Fibroblast of pulmonary artery (primary cell): ENCODE measurements at places on chromosomes 3 and 15.

GRCh38 chr3:22893644-22894325, 309.3 kb upstream of the UBE2E2 start:
- no peak for DNase-seq

DNA sequence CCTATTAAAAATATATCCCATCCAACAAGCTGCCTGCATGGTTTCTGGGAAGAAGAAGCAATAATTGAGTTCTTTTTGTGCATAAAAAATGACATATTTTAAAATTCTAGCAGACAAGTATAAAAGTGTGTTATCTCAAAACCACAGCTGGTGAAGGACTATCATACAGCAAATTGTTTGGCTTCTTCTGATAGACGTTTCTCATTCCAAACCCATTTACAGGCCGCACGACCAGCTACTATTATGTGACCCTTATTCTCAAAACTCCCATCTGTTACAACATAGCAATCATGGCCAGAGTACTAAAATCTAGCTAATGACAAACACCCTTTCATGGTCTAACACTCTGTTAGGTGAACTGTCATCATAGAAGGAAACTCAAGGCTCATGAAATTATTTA, 21.7 kb downstream of the ETFA start:
- no peak for DNase-seq

- peak; percentile 64 for DNase-seq
Observed at GRCh38 chr15:79168922-79169456, 78.4 kb upstream of the RASGRF1 start.

- DNase-seq: no peak
Observed at GRCh38 chr3:179304605-179305004, 18.2 kb upstream of the ZNF639 start.

- peak; percentile 46 for DNase-seq
Observed at GRCh38 chr3:80244390-80244789, 476.6 kb upstream of the ROBO1 start.

DNA sequence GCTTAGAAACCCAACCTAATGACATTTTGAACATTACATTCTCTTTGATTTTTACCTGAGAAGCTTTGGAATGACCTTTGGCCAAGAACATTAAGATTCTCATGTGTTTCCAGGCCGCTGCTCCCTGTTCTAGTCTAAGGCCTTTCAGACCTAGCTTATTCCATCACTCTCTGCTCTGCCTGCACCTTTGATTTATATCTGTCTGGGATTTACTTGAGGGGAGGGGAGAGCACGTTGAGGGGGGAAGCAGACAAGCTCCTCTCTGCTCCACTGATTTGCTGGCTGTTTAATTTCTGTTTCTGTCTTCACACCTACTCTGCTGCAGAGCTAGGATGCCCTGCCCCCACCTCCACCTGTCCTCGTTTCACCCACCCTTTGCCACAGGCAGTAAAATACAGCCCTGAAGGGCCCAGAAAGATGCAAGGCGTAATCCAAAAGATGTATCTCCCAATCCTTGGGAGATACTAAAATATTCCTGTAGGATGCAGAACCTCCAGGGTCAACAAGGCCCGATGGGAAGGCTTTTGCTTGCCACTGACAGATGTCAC, 429.8 kb downstream of the EPHB1 start:
- DNase-seq: no peak

- no peak for DNase-seq
Observed at GRCh38 chr15:69677403-69677802, 224.8 kb downstream of the RPLP1 start.

GRCh38 chr3:43748179-43748578, 57.4 kb downstream of the ABHD5 start:
- DNase-seq: peak; percentile 36

DNA sequence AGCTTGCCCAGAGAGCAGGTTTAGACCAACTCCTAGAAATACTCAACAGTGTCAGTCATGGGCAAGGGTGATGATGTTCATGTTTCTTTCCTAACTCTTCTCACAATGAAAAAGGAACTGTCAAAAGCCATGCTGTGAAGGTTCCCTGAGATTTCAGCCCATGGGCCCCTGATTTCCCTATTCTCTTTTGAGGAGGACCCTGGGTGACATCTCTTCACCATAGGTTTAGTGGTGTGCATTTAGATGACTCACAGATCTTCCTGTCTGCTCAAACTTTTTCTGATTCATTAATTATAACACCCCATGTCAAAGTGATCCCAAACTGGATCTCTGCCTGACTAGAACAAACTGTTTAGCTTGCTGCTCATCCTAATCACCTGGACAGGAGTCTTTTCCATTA, 108.0 kb downstream of the BBX start:
- no peak for DNase-seq

- DNase-seq: no peak
Observed at GRCh38 chr3:143016321-143016972, 15.1 kb downstream of the U2SURP start.

DNA sequence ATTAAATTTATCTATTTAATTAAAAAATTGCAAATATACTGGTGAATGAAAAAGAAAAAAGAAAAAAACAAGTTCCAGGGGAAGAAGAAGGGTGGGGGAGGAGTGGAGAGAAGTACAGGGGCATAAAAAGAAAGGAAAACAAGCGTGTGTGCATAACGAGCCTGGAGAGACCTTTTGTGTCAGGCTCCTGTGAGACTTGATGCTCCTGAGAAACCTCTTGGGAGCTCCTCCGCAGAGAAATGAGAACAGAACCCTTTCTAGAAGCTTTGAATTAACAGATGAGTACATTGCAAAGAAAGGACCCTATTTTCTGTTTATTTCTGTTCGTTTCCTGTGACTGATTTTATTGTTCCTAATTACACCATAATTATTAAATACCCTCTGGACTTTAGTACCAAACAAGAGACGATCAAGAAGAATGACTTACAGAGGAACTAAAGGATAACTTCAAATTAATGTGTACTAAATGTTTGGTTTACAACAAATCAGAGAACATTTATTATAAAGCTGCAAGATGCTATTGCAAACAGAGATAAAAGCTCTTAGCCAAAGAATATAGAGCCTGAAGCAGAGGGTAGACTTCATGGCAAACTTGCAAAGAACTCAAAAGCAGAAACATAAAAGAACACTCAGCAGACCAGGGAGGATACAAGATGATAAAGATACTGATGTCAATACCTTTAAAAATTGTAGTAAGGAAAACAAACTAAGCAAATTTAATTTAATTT, 74.7 kb downstream of the DPPA2 start:
- no peak for DNase-seq

DNA sequence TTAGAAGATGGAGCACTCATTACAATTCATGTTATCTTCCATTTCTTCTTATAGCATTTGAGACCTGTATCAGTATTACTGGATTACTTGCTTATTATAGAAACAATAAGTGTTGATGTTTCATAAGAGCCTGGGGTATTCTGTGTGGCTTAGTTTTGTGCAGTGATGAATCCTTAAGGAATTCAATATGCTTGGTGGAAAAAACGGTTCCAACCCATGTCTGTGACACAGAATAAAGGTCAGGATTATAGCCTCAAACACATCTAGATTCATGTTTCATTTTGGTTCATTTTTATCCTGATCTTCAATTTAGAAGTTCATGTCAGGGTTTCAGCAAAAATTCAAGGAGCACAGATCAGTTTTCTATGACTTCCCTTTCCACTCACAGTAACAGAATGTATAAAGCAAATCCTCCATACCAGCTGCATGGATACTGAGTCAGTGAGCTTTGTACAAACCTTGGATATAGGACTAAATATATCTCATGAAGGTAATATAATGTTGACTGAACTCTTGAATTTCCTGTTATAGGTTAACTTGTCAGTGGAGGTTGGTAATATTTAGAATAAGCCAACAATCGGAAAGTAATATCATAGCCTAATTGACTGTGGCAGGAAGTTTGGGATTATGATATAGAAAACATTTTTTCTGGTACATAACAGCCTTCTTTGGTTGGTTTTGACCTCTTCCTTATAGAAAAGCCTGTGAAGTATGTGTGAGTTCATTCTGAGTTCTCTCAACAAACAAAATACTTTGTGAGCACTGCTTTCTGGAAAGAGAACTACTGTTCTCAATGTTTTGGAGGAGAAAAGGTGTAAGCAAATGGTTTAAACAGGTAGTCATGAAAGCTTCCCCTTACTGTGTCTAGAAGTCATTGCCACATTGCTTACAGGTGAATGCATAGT, 218.2 kb upstream of the TPM1 start:
- peak; percentile 68 for DNase-seq

DNA sequence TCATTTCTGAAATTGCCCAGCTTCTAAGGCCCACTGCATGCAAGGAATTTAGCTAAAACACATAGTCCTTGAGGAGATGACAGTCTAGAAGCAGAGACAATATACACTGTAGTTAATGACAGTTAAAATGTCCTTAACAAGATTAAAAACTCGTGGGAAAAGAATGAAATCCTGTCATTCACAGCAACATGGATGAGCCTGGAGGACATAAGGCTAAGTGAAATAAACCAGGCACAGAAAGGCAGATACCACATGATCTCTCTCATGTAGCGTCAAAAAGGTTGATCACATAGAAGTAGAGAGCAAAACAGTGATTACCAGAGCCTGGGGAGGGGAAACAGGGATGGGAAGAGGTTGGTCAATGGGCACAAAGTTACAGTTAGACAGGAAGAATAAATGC, 36.3 kb upstream of the GOLGA8J start:
- no peak for DNase-seq

GRCh38 chr3:129612534-129613366, 6.3 kb upstream of the PLXND1 start:
- DNase-seq: no peak

DNA sequence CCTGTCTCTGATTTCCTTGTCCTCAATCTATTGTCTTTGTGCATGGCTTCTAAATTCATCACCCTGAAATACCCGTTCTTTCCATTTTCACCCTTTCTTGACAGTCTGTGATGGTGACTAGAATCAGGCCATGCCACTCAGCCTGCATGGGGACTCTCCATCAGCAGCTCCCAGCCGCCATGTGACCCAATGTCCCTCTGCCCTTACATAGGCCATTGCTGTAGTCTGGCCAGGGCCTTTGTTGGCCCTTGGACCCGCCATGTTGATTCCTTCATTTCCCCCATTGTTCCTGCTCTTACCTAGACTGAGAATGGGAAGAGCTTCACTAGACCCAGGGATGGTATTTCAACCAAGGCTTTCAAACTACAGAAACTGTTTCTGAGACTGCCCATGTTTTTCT, 45.8 kb downstream of the SPSB4 start:
- no peak for DNase-seq

DNA sequence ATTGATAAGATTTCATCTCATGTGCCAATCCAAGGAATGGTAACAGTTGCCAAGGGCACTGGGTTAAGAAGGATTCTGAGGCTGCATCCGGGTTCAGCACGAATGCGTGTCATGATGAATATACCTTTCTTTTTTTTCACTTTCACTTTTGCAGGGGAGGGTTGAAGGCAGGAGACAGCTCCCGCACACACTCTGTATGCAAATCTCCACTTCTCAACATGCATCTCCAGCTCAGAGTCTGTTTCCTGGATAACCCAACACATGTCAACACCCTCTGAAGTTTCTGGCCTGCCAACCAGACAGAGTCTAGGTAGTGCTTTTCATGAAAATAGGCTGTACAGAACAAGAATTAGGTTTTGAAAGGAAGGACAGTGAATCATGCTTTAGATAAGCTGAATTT, 21.6 kb downstream of the B4GALT4 start:
- peak; percentile 36 for DNase-seq

DNA sequence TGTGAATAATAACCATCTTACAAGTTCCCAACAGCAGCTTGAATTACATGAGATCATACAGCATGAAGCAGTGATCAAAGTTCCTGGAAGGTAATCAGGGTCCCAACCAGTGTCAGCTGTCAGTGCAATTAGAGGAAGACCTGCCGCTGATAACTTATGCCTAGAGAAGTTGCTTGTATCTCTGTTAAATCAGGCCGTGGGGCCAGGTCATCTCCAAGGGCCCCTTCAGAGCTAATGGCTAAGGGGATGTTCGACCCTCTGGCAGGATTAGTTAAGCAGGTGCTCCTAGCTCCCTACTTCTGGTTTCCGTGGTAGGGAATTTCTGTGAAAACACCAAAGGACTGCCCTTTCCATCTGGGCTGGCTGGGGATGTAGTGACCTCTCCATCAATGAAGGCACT, 251.0 kb downstream of the FAM43A start:
- DNase-seq: no peak

GRCh38 chr3:177795859-177796258, 598.6 kb upstream of the TBL1XR1 start:
- no peak for DNase-seq

DNA sequence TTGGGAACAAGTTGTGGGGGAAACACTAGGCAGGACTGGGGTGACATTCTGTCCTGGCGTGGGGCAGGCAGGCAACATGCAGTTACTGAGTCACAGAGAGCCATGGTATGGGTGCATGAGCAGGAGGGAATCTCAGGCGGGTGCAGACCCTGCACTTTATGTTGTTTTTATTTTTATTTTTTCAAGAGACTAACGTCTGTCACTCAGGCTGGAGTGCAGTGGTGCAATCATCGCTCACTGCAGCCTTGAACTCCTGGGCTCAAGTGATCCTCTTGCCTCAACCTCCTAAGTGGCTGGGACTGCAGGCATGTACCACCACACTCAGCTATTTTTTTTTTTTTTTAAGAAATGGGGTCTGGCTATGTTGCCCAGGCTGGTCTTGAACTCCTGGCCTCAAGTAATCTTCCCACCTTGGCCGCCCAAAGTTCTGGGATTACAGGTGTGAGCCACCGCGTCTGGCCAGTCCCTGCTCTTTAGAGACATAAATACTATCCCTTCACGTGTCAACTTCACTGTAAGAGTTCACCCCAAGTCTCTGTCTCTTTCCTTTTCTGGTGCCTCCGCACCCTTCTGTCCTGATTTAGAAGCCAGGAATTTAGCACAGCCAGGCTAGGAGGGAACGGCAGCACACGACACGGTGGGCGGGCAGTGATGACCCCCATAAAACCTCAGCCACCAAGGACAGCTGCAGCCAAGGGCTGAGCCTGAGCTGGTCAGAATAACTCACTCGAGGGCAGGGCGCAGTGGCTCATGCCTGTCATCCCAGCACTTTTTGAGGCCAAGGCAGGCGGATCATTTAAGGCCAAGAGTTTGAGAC, 72.8 kb upstream of the IQSEC1 start:
- DNase-seq: no peak

- peak; percentile 90 for DNase-seq
Observed at GRCh38 chr3:134333522-134334181, 40.6 kb downstream of the AMOTL2 start.

GRCh38 chr3:185916042-185916833, 21.6 kb downstream of the TRA2B start:
- DNase-seq: no peak
